Tibial nerve (tissue), 4 donors: ENCODE measurements at places on chromosomes 1 and 21.

DNA sequence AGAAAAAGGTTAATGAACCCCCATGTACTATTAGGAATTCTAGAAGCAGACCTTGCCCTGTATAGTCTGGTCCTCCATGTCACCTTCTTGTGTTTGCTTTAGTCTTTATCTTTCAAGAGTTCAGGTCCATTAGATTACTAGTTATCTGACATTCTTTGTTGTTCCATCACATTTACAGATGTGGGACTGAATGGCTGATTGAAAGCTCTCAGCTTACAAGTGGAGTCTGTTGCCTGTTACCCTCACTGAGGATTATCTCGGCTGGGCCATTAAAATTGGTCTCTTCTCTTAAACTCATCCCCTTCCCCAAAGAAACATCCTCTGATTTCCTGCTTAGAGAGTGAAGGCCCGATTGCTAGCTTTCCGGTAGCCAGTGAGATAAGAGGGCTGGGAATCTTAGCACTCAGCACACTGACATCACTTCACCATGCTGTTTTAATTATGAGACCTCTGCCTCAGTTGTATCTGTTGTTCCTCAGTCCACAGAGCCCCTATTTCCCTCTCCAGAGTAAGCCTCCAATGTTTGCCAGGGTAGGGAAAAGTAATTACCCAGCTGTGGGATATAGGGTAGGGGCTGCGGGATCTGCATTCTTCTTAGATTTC lies 76.8 kb downstream of the LPGAT1 start:
- DNase-seq = no peak

GRCh38 chr1:247295274-247295684 lies 36.4 kb downstream of the ZNF496 start:
- no peak for DNase-seq

DNA sequence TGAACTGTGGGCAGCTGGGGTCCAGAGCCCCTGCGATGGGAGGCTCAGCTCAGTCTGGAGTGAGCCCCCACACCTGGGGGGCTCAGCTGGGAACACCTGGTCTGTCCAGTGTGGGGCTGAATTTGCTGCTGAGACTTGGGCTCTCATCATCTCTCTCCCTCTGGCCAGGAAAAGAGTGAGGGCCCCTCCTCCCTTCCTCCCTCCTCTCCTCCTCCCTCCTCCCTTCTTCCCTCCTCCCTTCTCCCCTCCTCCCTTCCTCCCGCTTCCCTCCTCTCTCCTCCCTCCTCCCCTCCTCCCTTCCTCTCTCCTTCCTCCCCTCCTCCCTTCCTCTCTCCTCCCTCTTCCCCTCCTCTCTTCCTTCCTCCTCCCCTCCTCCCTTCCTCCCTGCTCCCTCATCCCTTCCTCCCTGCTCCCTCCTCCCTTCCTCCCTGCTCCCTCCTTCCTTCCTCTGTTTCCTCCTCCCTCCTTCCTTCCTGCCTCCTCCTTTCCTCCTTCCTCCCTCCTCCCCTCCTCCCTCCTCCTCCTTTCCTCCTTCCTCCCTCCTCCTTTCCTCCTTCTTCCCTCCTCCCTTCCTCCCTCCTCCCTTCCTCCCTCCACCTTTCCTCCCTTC lies 23.5 kb upstream of the PEX10 start:
- DNase-seq = no peak

DNA sequence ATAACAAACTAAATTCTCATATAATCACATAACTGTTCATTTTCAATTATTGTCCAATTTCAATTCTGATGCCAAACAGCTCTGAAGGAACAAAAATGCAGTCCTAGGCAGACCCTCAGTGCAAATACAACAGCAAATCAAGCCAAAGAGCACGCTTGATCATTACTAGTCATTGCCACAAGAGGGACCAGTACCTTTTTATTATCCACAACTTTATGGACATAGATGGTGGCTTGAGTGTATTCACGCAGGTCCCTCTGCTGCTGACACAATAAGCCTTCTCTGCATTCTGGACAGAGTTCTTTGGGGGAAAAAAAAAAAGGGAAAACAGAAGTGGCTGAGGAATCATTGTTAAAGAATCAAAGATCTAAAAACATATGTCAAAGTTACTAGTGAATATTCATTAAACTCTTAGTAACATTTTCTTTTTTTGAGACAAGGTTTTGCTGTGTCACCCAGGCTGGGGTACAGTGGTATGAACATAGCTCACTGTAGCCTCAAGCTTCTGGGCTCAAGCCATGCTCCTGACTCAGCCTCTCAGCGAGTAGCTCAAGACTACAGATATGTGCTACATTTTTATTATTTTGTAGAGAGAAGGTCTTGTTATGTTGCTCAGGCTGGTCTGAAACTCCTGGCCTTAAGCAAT lies 34.3 kb upstream of the RAP1GAP start:
- DNase-seq = no peak

DNA sequence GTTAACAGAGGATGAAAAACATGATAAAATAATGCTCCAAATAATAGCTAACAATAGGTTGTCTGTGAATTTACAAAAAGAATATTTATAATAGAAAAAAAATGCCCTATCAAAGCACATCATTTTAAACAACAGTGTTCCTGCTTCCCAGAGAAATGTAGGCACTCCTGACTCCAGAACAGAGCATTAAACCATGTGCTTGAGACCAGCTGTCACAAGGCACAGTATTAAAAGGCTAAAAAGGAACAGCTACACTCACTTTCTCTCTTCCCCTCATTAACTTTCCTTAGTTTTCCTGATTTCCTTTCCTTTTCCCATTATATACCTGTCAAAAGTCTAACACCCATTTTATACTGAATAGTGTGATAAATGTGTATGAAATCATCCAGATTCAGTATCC lies 10.9 kb downstream of the VAV3 start:
- no peak for DNase-seq

- DNase-seq = no peak
Measured at GRCh38 chr1:221440658-221441057, 301.2 kb downstream of the DUSP10 start.

GRCh38 chr1:63042278-63042677 lies 258.3 kb downstream of the ATG4C start:
- no peak for DNase-seq

DNA sequence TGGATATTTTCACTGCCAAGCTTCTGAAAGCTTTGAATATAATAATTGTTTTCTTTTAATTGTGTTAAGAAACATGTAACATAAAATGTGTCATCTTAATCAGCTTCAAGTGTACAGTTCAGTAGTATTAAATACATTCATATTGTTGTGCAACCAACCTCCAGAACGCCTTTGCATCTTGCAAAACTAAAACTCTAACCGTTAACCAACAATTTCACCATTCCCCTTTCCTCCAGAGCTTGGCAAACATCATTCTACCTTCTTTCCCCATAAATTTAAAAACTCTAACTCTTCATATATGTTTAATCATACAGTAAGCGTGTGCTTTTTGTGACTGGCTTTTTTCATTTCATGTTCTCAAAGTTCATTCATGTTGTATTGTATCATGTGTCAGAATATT lies 2.1 kb downstream of the MNDA start:
- no peak for DNase-seq

DNA sequence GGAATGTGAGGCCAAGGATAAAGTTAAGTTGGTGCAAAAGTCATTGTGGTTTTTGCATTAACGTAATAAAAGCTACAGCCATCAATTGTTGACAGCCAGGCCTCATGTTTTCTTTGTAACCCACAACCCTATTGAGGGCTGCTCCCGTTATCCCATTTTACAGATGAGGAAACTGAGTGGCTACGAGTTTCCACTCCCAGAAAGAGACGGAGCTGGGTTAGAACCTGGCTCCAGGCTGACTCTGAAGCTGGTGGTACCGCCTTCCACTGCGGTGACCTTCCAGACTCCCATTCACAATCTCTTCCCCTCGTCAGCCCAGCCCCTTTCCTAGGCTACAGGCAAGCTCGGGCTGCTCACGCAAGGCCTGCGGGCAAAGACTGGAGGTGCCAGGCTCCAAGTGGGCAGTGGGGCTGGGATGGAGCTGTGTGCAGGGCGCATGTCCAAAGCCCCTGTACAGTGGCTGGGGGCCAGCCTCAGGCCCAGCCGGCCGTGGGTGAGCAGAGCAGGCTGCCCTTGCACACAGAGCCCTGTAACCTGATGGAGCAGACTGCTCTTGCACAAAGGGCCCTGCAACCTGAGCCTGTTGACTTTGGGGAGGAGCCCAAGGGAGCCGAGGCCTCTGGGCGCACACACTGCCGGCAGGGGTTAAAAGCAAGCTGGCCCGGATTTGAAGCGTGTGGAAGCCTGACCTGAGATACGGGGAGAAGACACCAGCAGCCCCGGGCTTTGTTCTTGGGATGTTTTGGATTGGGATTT lies 97.4 kb upstream of the TMPRSS2 start:
- DNase-seq = no peak

GRCh38 chr1:205662135-205662738 lies 18.1 kb downstream of the SLC45A3 start:
- no peak for DNase-seq

- DNase-seq = no peak
Measured at GRCh38 chr1:60716472-60716871, 365.9 kb upstream of the NFIA start.

DNA sequence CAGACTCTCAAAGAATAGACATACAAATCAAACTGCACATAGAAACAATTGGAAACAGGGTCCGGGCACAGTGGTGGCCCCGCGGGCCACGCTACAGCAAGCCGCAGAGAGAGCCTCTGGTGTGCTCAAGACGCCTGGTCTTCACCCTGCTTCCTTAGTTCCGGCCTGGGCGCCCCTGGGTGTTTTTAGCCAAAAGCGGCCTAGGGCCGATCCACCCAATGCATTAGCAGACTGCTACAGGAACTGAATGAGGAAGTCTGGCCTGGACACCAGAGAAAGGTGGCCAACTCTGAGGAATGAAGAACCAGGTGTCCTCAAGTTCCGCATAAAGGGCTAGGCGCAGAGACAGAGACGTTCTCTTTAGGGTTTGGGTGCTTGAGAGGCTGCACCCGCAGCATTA lies 1.7 kb downstream of the PRRX1 start:
- DNase-seq = no peak

DNA sequence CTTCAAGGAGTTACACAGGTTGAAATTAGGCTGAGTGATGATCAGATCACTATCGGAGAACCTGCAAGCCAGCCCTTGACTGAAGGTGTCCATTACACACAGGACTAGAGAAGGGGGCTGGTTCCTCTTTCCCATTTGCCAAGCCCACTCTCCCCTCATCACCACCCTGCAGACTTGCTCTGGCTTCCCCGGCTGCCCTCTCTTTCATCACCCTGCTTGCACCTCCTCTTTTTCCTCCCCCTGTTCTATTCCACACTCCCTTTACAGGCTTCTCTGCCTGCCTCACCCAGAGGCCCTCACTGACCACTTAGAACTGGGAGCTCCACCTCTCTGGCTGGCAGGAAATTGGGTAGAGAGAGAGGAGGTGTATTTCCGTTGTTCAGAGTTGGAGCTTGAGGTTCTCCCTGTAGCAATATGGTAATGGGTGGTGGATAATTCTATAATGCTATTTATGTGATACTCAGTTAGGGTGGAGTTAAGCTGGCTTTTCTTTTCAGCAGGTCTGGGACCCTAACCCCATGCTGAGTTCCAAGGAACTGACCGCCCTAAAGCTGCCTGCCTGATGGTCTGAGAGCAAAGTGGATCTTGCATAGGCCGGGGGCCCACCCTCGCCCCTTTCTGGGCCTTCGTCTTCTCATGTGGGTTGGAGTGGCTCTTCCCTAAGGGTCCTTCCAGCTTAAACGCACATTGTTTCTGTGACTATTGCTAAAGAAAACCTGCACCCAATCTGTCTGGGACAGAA lies 111.8 kb upstream of the ADAR start:
- DNase-seq = no peak

- no peak for DNase-seq
Measured at GRCh38 chr1:206774093-206774492, 1.8 kb upstream of the IL10 start.

DNA sequence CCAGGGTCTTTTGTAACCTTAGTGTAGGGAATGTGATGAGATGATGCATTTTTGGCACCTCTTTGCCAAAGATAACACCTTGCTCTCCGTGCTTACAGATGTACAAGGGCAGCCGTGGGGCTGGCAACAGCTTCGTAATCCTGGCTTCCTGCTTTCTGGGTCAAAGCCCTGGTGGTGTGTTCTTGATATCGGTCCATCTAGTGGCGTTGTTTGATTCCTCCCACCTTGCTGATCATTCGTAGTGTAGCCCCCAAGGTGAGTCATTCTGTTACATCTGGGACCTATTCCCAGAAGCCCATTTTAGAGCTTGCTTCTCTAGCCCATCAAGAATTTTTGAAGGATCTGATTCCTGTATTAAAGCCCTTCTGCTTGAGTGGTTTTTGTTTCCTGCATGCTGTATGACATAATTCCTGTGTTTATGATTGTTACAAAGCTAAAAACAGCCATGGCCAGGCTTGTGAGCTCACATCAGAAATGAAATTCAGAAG lies 7.0 kb upstream of the CCT8 start:
- DNase-seq = no peak

- DNase-seq = no peak
Measured at GRCh38 chr1:8879464-8879921, 1.0 kb upstream of the ENO1 start.

DNA sequence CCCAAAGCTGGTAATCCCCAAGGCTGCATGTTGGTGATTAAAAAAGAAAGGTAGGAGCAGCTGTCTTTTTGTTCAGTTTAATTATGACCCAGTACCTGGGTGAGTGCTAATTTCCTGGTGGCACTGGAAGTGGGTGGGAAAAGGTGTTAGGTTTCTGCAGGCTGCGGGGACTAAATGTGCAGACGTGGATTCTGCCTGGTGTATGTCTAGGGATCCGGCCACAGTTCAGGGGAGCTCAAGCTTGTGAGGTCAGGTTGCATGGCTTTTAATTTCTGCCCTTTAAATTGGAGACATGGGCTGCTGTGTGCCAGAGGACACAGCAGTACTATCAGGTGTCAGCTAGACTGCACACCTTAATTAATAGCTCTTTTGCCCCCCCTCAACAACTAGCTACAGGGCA lies 20.3 kb upstream of the TBX19 start:
- DNase-seq = no peak

DNA sequence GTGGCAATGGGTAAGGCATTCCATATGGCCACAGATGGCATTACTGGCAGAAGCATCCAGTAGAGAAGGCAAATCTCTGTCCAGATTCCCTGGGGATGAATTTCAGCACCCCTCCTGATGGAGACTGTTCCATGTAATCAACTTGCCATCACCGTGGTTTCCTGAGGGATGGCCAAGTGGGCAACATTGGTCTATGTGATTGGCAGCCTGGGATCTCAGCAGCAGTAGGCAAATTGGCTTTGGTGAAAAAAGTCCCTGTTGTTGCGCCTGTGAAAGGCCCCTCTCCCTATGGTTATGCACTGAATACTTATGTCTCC lies 19.3 kb downstream of the DMRTB1 start:
- no peak for DNase-seq
